ENCODE measurements at places on chromosomes 11 and 22.

DNA sequence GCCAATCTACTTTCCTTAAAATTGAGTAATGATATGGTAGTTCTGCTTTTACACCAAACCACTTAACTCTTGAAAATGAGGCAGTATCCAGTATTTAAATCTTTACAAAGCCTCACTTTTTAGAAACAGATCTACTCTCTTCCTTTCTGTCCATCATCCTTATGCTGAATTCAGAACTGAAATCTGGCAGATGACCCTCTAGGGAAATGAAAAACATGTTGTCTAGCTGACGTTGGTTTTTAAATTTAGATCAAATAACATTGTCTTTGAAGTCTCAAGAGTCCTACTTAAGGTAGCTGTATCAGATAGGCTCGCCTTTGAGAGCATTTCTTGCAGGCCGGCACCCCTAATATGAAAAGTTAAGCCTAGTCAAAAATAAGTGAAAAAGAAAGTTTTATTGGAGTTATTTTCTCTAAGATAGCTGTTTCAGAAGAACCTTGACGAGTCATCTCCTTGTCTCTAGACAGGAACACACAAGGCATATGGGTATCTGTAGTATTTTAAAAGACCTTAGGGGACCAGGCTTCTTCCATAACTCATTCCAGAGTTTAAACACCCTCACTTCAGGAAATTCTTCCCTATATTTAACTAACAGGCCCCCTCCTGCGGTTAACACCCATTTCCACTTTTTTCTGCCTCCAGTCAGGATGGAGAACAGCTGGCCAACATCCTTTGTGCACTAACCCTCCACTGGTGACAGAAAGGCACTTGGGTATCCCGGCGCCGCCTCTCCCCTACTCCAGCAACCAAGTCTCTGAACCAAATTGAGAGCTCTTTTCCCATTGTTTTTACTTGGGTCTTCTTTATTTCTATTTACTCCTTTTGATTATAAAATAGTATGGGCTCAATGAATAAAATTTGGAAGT, 81.2 kb downstream of the WNT11 start:
- no peak for DNase-seq

GRCh38 chr11:36339888-36340287, 43.8 kb downstream of the PRR5L start:
- DNase-seq: no peak

- no peak for DNase-seq
These were observed 102.9 kb downstream of the MTNR1B start for GRCh38 chr11:93072229-93072914.

DNA sequence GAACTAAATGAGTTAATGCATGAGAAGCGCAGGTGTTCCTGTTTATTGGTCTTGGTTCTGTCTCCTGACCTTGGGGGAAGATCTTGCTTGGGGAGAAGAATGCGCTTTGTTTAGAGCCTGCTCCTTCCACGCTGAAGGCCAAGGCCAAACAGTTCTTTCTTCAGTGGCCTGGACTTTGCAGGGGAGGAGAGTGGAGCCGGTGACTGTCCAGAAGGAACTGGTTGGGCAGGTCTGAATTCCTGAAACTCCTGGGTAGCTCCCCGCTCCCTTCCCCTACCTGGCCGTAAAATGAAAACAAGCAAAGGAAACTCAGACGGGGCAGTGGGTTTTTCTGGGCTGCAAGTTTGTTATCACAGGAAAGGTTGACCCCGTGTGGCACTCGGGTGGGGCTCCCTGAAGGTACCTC, 3.6 kb downstream of the ARHGAP8 start:
- no peak for DNase-seq

DNA sequence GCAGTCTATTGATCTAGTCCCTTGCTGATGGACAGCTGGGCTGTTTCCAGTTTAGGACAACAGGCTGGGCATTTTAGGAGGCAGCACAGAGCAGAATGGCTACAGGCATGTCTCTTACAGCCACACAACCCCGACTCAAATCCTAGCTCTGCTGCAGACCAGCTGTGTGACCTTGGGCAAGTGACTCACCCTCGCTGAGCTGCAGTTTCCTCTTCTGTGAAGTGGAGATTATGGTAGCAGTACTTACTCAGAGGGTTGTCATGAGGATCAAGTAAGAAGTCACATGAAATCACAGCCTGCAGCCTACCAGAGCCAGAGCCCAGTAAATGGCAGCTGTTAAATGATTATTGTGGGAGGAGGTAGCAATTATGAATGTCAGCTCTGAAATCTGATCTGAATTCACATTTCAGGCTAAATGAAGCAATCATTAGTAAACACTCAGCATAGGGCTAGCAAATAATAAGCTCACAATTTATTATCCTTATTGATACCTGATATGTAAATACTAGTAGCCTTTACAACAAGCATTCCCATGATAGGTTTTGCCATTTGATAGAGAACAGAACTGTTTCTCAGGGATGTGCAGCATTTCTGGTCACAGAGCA, 58.9 kb downstream of the MYEOV start:
- no peak for DNase-seq

DNA sequence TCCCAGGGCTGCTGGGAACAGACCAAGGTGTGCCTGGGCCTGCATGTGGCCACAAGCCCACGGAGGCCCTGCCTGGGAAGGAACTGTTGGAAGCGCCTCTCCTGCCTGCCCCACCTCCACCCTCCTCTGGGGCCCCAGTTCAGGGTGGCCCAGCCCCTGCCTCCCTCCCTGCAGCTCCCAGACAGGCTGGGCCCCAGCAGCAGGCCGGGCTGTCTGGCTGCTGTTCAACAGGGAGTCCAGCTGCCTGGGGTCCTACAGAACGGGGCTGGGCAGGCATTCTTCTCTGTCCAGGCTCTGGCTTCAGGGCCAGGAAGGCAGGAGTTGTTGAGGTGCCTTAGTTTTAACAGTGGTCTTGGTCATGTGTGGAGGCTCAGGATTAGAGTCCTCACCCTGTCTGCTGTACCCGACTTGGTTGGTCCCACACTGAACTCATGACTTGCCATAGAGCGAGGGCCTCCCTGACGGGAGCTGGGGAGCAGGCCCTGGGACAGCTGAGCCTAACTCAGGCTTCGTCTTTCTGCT, 11.8 kb downstream of the PRDM11 start:
- no peak for DNase-seq

- no peak for DNase-seq
These were observed 6.2 kb upstream of the IL17REL start for GRCh38 chr22:50018608-50019285.

- DNase-seq: no peak
These were observed 37.1 kb downstream of the RELT start for GRCh38 chr11:73413256-73413655.

DNA sequence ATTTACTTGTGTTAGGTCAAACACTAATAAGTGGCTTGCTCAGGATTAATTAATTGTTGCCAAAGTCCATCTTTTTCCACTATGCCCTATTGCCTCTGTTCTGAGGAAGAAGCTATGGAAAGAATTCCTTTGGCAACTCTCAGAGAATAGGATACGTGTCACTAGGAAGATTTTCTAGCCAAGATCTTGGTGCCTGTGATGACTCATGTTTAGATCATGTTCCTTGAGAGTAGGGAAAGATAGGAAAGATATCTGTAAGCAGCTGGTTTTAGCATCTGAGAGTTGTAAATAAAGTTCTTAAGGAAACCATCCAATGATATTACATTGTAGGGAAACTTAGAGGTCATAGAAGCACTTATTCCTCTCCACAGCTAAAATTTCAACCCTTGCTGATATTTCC, 15.7 kb downstream of the SLN start:
- DNase-seq: no peak

DNA sequence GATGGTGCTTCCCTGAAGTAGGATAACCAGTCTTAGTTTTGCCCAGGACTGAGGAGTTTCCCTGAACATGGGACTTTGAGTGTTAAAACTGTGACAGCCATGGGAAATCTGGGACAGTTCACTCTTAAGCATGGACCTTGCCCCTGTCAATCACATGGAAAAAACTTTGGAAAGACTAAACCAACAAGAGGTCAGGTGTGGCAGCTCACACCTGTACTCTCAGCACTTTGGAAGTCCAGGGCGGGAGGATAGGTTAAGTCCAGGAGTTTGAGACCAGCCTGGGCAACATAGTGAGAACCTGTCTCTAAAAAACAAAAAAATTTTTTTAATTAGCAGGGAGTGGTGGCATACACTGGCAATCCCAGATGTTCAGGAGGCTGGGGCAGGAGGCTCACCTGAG, 3.3 kb upstream of the AMBRA1 start:
- DNase-seq: no peak

- DNase-seq: no peak
These were observed 45.5 kb upstream of the GLYATL1B start for GRCh38 chr11:59040607-59041006.

DNA sequence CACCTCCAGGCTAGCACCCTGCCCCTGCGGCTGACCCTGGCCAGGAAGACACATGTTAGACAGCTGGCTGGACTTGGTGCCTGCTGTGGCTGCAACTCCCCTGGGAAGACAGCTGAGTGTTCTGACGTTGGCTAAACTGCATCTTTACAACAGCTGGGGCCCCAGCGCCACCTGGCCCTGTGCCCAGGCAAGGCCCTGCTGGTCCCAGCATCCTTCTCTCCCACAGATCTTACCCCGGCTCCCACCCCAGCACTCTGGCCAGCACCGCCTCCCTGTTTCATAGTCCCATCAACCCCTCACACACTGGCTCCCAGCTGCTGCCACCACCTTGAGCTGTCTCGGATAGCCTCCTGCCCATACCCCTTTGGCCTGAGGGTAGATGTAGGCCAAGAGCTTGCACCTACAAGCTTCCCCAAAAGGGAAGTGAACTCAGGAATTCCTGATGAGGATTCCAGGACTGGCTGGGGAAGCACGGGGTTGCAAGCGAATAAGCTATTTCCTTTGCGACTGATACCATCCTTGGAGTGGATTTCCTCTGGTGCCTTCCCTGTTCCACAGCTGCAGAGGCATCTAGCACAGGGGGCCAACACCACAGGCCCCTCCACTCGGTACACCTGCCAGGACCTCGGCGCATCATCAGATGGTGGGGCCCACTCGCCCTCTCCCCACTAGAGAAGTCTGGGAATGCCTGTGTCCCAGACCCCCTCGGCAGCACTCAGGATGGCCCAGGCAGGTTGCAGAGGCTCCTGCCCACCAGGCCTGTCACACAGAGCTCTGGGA, 28.5 kb downstream of the RSPH14 start:
- DNase-seq: no peak

DNA sequence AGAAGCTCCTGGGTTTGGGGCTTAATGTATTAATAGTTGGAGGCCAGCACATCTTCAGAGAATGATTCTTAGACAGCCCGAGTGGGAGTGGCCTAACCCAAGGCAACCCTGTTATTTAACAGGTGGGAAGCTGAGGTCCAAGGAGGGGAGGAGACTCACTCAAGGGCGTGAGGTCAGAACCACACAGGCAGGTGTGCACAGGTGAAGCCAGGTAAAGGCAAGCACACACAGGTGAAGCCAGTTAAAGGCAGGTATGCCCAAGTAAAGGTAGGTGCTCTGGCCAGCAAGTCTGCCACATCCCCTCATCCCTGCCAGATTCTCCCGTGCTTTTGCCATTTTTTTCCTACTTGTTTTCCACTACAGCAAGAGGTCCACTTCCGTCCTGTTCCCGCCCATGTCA, 2.9 kb upstream of the SHANK2 start:
- DNase-seq: no peak

- no peak for DNase-seq
These were observed 64.1 kb downstream of the NARS2 start for GRCh38 chr11:78510597-78510996.

DNA sequence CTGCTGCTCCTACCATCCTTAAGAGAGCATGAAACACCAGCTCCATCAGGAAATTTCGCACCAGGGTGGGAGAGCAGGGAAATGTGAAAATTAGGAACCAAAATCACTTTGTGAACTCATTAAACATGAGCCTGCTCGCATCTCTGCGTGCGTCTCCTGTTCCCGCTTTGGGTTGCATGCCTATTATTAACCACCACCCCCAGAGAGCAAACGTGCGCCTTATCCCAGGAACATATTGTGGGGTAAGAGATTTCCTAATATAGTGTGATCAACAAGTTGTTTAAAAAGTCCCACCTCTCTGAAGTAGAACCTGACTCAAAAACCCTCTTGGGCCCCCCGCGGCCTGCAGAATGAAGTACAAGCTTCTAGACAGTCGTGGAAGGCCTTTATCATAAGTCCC, 115.0 kb downstream of the TENM4 start:
- no peak for DNase-seq

DNA sequence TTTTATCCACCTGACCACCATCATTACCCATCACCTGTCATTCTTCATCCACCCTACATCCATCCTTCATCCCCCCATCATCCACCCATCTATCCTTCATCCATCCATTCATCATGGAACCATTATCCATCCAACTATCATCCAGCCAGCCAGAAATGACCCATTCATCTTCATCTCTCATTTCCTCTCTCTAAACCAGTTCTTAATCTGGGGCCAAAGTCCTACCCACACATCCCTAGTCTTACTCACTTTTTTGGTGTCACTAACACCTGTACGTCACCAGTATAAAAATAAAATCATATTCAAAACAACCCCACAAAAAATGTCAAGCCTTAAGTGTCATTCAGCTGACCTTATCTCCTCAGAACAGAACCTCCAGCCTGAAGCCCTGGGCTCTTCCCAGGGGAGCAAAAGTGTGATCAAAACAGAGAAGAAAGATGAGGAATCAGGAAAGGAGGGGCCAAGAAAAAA, 12.3 kb downstream of the SPI1 start:
- no peak for DNase-seq

- DNase-seq: no peak
These were observed 546.3 kb downstream of the RAB38 start for GRCh38 chr11:87628957-87629356.

DNA sequence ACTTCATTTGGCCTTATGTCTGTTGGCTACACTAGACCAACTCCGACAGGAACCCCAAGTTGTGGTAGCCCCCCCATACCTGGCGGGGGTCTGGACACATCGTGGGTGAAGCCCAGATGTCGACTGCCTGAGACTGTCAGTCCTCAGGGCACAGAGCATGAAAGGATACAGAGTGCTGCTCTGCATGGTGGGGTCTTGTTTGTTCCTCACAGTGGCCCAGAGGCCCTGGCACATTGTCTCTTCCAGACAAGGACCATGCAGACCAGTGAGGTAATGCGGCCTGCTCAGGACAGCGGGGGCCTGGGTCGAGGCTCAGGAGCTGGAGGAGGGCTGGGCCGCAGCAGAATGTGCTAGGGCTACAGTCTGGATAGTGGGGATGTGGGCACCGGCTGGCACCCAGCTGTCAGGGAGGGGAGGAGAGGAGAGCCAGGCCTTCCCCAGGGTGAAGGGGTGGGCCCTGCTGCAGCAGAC, 14.6 kb downstream of the CAPN5 start:
- DNase-seq: no peak

- no peak for DNase-seq
These were observed 12.8 kb downstream of the KCNC1 start for GRCh38 chr11:17747131-17747955.

- DNase-seq: no peak
These were observed 117.0 kb downstream of the SLC1A2 start for GRCh38 chr11:35302398-35302797.

GRCh38 chr11:100576718-100577021, 110.4 kb upstream of the ARHGAP42 start:
- no peak for DNase-seq

- no peak for DNase-seq
These were observed 22.5 kb upstream of the RTL6 start for GRCh38 chr22:44520465-44521094.

Measured in stimulated activated CD8-positive, alpha-beta memory T cell treated with anti-CD3 and anti-CD28 coated beads, Interleukin-4, amount 100 ng/mL, for 1 hour (primary cell).